Chondrocyte (in vitro differentiated cells): ENCODE measurements at places on chromosomes 7 and 10. TPM values are rescaled to one million over a fixed set of nuclear protein-coding genes. Genes with fewer than 3 reads are reported as not detected.
A peak's percentile ranks its signal among the peaks of the same experiment; 100 is the strongest.

The NUDT13 gene
- 1.7 to 2.2 TPM (median 2.0 TPM) in 3 replicates for total RNA-seq

GRCh38 chr7:12926206-12926605 is 238.8 kb downstream of the ARL4A start:
- DNase-seq = no peak

- no peak for DNase-seq
Measured at GRCh38 chr7:16554518-16555236, 28.1 kb downstream of the LRRC72 start.

DNA sequence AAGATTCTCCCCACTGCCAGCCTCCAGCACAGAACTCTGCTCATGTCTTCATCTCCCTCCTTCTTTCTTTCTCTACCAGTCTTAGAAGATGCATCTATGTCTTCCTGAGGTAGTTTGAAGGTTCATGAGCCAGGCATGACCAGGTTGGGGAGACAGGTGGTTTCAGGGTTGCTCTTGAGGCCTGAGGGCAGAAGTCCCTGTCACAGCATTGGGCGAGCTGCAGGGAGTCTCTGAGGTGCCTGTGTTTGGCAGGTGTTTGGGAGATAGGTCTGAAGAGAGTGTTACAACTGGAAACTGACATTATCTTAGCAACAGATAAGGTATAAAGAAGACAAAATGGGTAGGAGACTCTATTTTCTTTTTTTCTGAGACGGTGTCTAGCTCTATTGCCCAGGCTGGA is 18.7 kb downstream of the PRSS2 start:
- DNase-seq = no peak

- DNase-seq = peak; percentile 61
Measured at GRCh38 chr7:131538813-131539179, 17.6 kb downstream of the PODXL start.

DNA sequence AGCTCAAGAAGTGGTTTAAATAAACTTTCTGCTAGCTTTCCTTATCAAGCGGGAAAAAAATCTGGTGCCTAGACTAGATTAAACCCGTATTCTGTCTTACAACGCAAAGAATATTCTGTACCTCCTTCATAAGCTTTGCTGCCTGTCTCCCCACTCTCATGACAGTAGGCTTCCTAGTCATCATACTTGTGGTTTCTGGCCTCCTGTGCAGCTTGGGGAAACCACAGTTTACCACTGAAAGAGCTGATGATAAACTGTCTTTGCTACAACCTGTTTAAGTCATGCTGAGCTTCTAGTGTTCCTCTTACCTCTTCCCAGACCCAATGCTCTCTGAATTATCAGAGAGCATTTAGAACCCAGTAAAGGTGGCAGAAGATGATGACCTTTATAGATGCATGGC is 55.0 kb downstream of the PODXL start:
- no peak for DNase-seq

DNA sequence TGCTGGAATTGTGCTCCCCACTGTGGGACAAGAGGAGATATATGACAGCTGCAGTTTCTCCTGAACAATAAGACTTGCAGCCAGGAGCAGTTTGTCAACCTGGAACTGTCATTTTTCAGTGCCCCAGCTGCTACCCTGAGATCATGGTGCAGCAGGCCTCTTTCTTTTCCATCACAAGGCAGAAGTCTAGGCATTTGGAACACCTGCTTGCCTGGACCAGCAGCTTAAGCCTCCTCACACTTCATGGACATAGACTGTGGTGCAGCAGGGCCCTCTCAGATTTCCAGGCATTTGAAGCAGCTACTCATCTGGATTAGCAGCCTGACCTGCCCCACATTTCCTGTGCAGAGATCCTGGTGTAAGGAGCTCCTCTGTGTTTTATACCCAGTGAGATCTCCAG is 450.7 kb upstream of the TEX47 start:
- DNase-seq = no peak

DNA sequence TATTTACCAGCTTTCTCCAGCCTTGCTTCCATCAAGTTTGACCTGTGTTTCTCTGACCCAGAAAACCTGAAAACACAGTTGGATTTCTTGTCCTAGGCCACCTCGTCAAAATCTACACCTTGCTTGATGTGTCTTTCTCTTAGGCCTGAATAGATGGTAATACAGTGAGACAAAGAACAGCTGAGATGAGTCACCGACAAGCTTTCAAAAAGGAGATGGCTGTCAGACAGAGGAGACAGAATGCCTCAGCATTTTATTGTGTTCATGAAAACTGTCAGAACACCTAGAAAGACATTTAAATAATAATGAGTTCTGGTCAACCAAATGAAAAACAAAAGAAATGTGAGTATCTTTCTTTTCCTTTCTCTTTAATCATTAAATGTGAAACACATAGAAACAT is 119.7 kb upstream of the SORCS1 start:
- DNase-seq = no peak

- no peak for DNase-seq
Measured at GRCh38 chr10:89466599-89467035, 52.2 kb downstream of the IFIT5 start.

The GNGT1 gene
- total RNA-seq = not detected in 3 replicates

The SLC26A5 gene
- not detected in 3 replicates for total RNA-seq

The SPDYE6 gene
- total RNA-seq = not detected in 3 replicates
